Midbrain (tissue), 1 donor: ENCODE measurements at places on chromosomes 2 and 18.
A peak's percentile ranks its signal among the peaks of the same experiment; 100 is the strongest.

DNA sequence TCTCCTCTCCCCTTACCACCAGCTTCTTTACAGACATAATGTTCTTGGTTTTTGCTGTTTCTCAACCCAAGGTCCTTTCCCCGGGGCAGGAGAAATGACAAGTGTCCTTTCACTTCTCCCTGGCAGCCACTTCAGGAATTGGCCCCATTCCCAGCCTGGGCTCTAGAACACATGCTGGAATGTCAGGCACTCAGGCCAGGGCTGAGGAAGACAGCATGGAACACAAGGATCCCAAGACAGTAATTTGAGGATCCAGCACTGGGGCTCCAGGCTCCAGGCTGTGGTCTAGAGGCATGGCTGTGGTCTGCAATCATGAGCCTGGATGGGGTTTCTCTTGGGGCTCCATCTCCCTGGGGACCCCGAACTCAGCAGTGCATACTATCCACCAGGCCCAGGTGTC is 201.4 kb downstream of the CELF4 start:
- peak; percentile 35 for DNase-seq

GRCh38 chr2:148861367-148861766 is 13.7 kb upstream of the KIF5C start:
- DNase-seq = no peak

DNA sequence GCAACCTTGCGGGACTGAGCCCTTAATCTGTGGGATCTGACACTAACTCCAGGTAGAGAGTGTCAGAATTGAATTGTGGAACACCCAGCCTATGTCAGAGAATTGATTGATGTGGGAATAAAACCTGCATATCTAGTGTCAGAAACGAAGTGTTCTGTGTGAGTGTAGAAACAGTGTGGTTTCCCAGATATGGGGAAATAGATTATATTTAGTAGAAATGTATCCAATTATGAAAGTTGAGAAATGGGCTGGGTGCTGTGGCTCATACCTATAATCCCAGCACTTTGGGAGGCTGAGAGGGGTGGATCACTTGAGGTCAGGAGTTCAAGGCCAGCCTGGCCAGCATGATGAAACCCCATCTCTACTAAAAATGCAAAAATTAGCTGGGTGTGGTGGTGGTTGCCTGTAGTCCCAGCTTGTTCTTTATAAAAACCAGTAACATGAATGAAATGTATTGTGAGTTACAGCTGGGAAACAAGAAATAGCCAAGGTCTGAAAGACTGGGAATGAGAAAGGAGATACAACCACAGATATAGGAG is 4.3 kb upstream of the TP53I3 start:
- DNase-seq = no peak

- DNase-seq = no peak
Measured at GRCh38 chr18:39037925-39038324, 1472.3 kb upstream of the CELF4 start.

DNA sequence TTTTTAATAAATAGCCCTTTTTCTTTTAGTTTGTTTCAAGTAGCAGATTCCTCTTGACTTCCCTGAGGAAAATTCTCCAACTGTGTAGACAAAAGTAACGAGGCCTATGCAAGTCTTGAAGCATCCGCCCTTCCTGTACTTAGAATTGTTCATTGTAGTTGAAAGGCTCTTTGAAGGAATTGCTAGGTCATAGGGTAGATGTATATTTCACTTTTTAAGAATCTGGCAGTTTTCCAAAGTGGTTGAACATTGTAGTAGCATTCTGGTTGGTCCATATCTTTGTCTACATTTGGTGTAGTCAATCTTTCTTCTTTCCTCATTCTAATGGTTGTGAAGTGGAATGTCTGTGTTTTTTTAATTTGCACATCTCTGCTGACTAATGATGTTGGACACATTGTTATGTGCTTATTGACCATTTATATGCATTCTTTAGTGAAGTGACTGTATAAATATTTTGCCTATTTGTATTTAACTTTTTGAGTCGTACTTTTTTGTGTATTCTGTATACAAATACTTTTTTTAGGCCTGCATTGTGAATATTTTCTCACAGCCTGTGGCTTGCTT is 5.6 kb upstream of the SERPINB11 start:
- DNase-seq = no peak

- DNase-seq = no peak
Measured at GRCh38 chr2:172085460-172086159, at the start of gene DLX1. TSS of gene DLX1 (plus strand) at chr2:172085507. CDS start at chr2:172085678, 171 bp downstream.

DNA sequence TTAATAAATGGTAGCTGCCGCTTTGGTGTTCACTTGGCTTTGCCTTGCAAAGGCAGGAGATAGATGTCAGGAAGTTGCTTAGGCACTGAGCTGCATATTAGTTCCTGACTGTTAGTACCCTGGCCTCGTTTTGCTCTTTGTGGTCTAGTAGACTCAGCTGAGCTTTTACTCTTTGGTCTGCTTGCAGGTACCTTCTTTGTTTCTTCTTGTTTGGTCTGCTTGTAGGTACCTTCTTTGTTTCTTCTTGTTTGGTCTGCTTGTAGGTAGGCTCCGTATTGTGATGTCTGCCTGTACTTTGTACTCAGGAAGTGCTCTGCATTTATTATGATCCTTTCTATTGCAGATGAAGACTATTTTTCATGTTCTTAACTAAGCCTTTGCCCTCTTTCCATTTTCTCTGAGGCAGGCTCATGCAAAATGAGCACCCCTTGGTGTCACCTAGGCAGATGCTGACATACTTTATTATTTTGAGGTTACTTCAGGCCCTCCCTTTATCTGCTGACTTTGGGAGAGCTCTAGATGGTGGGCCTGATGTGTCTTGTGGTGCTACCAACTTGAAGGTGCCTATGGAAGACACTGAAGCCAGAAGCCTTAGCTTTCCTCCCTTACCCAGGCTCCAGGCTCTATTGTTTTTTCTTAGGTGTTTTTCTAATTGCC is 6.0 kb downstream of the RPIA start:
- no peak for DNase-seq

DNA sequence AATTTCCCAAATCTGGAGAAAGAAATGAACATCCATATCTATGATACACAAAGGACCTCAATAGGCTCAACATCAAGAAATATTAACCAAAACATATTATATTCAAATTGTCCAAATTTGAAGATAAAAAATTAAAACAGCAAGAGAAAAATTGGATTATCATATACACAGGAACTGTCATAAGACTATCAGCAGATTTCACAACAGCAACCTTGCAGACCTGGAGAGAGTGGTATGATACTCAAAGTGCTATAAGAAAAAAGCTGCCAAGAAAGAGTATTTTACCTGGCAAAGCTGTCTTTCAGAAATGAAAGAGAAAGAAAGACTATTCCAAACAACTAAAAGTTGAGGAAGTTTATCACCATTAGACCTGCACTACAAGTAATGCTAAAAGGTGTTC is 711.9 kb upstream of the RAB6C start:
- no peak for DNase-seq

DNA sequence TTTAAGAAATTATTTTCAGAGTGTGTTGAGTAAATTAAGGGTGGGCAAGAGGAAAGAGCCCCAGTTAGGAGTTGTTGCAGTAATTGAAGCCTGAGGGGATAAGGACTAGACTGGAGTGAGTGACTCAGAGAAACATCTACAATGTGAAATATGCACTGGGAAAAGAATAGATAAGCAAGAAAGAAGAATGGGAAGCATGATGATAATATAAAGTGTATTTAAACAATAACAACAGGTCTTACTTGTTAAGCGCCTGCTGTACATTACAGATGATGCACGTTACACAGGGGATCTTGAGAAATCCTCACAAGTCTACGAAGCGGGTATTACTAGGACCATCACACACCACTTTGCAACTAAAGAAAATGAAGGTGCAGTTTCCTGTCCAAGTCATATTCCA is 73.6 kb upstream of the STK17B start:
- no peak for DNase-seq

GRCh38 chr2:38600242-38600891 is 2.4 kb downstream of the HNRNPLL start:
- DNase-seq = no peak

GRCh38 chr18:59220784-59221765 is 1.1 kb downstream of the GRP start:
- DNase-seq = no peak
